ENCODE measurements at places on chromosomes 16 and 17. TPM values are rescaled to one million over a fixed set of nuclear protein-coding genes. Genes with fewer than 3 reads are reported as not detected.

DNA sequence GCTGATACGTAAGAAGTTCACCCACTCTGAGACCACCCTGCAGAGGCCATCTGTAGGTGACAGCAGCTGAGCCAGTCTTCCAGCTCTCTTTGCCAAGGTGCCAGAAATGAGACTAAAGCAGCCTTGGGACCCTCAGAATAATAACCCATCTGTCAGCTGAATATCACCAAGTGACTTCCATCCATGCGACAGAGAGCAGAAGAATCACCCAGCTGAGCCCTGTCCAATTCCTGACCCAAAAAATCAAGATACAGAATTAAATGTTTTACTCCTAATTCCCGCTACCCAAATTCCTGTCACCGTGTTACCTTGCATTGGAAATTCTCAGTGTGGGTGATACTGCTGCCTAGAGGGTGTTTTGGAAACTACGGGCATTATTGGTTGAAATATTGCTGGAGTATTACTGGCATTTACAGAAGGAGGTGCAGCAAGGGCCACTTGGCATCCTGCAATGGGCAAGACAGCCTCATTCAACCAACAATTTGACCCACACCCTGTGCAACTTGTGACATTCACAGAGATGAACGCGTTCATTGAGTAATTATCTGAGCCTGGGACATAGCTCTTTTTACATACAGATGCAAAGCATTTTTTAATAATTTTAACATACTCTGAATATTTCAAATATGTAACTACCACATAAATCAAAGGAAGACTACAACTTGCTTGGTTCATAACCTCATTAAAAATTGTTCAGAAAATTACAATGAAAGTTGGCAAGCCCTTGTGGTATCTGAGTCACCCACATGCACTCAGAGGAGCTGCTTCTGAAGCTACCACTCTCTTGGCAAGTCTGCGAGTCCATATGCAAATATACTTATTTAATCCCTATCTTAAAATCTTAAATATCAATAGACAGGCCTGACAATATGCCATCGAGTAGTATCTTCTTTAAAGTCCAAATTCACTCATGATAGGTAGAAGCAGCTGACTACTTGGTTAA lies 126.6 kb downstream of the C16orf95 start:
- no peak for DNase-seq

GRCh38 chr17:49229805-49230600 lies 584 bp downstream of the PHOSPHO1 start:
- DNase-seq, result no peak

- no peak for DNase-seq
Measured at GRCh38 chr17:77734371-77735080, 224.0 kb upstream of the TNRC6C start.

DNA sequence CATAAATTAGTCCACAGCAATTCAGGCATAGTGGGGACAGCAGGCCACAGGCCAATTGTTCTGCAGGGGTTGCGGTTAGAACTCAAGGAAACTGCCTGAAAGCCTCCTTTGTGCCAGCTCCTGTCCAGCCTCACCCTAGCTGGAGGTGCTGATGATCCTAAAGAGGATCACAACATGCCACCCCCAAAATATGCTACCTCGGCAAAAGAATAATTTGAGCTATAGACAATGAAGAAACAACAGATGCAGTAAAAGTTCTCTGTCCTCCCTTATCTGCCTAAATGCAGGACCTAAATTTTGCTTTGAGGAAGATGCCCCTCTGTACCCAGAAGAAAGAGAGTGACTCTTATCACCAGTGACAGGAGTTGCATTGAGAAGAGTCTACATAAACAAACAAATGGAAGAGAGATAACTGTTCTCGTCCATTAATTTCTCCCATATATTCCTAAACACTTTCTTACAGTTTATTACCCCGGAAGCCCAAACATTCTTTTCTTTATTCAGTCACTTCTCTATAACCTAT lies 14.7 kb downstream of the ALOX15 start:
- peak; percentile 13 for DNase-seq

- DNase-seq, result no peak
Measured at GRCh38 chr17:79443026-79443425, 167.8 kb downstream of the RBFOX3 start.

DNA sequence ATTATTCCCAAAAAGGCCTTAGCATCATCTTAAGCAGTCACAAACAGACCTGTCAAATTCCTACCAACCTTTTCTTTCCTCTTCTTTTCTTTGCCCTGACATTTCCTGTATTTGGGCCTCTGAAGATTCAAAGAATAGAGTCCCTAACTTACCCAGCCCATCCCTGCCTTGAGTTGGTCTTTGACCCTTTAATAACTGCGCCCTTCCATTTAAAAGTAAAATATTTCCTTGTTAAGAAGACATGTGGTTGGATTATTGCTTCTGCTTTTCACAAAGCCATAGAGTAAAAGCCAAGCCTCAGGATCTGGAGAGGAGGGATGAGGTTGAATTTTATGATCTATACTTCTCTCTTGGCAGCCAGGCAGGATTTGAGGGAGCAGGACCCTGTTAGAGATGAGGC lies 13.2 kb upstream of the CCL23 start:
- no peak for DNase-seq

DNA sequence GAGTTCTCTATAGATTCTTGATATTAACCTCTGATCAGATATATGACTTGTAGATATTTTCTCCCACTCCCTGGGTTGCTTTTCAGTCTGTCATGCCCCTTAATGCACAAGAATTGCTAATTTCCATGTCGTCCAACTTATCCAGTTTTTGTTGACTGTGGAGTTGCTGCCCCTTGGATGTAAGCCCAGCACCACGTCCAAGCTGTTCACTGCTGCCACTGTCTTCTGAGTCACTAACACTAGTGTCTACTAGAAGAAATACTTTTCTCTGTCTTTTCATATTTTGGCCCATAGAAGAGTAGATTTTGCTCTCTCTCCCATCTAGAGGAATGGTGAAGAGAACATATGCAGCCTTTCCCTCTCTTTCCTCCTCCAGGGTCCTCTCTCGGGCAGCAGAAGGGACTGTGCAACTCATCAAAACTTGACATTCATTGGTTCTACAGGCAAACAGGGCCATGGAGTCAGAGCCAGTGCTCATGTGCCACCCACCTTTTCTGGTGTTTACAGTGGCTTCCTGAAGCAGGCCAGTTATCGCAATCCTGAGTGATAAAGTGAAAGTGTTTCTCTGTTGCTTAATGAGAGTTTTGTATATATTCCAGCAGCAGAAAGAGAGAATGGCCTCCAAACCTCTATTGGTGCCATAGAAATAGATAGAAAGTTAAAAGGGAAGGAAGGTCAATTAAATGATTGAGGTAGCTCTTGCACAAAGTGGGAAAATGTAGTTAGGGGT lies 22.6 kb upstream of the PMP22 start:
- no peak for DNase-seq

GRCh38 chr17:54899201-54899600 lies 1.5 kb upstream of the TOM1L1 start:
- no peak for DNase-seq

DNA sequence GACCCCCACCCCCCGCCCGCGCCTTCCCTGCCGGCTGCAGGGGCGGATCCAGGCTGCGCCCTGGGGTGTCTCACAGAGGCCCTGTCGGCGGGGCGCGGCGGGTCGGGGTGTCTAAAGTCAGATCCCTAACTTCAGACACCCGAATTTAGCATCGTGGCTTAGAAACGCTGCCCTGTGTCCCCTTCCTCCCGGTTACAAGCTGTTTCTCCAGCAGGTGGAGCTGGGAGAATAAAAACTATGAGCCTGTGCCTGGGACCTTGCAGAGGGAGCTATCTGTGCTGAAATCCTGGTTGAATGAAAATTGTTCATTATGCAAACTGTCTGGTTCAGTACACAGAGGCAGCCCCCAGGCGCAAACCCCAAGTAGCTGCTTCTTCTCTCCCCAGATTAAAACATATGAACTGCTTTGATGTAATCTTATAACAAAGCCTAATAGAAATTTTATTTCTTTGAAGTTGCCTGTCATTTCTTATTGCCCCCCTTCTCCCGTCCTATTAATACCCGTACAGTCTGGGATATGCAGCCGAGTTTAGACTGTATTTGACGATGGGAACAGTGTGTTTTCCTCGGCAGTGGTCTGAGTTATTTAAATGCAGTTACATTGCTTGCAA lies 79.0 kb downstream of the RPA1 start:
- DNase-seq, result peak; percentile 72

- no peak for DNase-seq
Measured at GRCh38 chr16:55817236-55817912, 15.5 kb downstream of the CES1 start.

- peak; percentile 80 for DNase-seq
Measured at GRCh38 chr16:23182679-23183542, at the start of gene SCNN1G. Gene SCNN1G (plus strand): TSS chr16:23182745. CDS start chr16:23186272, 3,527 bp downstream.

DNA sequence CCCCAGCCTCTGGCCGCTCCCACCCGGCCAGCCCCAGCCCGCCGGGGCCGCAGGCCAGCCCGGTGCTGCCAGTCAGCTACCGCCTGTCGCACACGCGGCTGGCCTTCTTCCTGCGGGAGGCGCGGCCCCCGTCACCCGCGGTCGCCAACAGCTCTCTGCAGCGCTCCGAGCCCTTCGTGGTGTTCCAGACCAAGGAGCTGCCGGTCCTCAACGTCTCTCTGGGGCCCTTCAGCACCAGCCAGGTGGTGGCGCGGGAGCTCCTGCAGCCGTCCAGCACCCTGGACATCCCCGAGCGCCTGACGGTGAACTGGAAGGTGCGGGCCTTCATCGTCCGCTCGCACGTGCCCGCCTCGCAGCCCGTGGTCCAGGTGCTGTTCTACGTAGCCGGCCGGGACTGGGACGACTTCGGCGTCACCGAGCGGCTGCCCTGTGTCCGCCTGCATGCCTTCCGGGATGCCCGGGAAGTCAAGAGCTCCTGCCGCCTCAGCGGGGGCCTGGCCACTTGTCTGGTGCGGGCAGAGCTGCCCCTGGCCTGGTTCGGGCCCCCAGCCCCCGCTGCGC lies 46.8 kb downstream of the TMEM132E start:
- DNase-seq, result no peak

DNA sequence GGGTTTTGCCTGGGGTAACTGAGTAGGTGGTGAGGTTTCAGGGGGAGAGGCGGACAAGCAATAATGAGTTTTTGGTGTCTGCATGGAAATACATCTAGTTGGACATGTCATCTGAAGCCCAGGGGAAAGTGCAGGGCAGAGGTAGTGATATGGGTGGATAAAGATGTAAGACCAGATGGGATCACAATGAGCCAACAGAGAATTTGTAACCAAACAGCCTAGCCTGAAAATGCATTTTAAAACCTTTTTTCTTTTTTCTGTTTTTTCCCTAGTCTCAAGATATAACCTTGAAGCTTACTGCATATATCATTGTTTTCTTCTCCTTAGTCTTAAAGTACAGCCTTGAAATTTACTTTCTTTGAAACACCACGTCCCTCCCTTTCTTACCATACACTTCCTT lies 3.7 kb upstream of the ZNF19 start:
- DNase-seq, result no peak

GRCh38 chr17:40556198-40556661 lies 9.0 kb downstream of the CCR7 start:
- no peak for DNase-seq

GRCh38 chr17:78826836-78827509 lies 13.6 kb downstream of the USP36 start:
- DNase-seq, result peak; percentile 85

- DNase-seq, result peak; percentile 4
Measured at GRCh38 chr16:49456763-49457162, 83.2 kb downstream of the C16orf78 start.

GRCh38 chr17:79087428-79088143 lies 13.0 kb downstream of the ENGASE start:
- peak; percentile 66 for DNase-seq

- no peak for DNase-seq
Measured at GRCh38 chr17:66416207-66416940, 114.0 kb downstream of the PRKCA start.

DNA sequence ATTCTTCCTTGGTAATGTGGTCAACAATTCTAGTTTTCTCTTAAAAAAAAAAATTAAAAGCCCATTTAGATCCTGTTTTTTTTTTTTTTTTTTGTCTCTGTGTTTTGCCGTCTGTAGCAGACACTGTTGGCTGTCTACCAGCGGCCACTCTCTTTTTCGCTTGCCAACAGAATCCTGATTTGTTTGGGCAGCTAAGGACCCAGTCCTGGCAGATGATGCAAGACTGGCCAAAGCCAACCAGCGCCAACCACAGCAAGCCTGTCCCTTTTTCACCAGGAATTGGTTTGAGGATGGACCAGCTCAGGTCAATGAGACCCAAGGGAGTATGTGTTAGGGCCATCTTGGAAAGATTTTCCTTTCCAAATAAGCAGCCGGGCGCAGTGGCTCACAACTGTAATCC lies 28.2 kb downstream of the ST3GAL2 start:
- no peak for DNase-seq

DNA sequence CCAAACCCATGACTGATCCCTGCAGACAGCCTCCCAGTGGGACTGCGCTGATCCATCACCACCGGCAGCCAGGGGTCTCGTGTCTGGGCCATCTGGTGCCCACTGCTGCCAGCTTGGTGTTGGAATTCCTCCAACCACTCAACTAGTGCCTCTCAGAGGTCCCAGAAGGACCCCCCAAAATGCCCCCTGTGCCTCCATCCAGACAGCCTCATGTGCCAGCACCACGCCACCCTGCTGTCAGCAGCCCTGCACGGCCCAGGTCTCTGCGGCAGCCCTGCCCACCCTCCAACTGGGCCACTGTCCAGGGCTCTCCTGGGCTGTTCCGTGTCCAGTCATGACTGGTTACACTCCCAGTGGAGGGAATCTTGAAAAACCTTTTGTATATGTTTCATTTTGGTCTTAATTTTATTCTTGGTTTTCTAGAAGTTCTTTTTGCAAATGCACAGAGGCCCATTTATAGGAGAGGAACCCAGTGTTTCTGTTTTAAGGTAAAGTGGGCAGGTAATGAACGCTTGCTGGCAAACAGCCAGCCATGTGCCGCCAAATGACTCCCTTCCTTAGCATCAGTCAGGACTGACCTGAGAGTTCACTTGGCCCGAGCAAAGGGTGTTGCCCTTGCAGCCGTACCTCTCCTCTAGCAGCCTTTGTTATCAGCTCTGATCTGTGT lies 34.6 kb downstream of the GRIN2C start:
- no peak for DNase-seq

GRCh38 chr17:38591759-38592241 lies 14.0 kb downstream of the SRCIN1 start:
- no peak for DNase-seq

- no peak for DNase-seq
Measured at GRCh38 chr16:81492965-81493754, 48.6 kb downstream of the CMIP start.

DNA sequence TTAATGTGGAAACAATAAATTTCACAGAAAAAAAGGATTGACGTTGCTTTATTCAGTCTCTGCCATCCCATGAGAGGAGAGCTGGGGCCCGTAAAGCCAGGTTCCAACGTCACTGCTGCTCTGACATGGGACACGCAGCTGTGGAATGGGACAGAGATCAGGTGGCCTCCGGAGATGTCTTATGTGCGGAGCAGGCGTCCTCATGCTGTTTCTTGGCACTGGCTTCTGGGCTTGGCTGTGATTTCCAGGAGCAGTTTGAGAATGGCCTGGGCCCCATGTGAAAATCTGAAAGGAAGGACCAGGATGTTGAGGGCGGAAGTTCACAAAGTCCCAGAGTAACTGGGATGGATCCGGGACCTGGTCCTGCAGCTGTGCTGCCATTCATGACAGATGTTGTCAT lies 32.4 kb downstream of the NDEL1 start:
- DNase-seq, result no peak

The NRN1L gene
- total RNA-seq, result not detected

The CCL16 gene
- total RNA-seq, result not detected

The NBR1 gene
- 62.4 TPM for total RNA-seq

The GPRC5B gene
- 14.1 TPM for total RNA-seq

The NAT9 gene
- total RNA-seq, result 45.8 TPM

The CDRT15 gene
- not detected for total RNA-seq

The SLC5A10 gene
- not detected for total RNA-seq

The SPN gene
- 29.1 TPM for total RNA-seq

The CD300H gene
- 0.76 TPM for total RNA-seq

The KRT33B gene
- not detected for total RNA-seq

The CAPNS2 gene
- 1.2 TPM for total RNA-seq

The SYNGR2 gene
- total RNA-seq, result 227 TPM

The PPP1R27 gene
- total RNA-seq, result not detected

The FSCN2 gene
- 3.4 TPM for total RNA-seq
